ENCODE measurements at places on chromosomes 1 and 21.

DNA sequence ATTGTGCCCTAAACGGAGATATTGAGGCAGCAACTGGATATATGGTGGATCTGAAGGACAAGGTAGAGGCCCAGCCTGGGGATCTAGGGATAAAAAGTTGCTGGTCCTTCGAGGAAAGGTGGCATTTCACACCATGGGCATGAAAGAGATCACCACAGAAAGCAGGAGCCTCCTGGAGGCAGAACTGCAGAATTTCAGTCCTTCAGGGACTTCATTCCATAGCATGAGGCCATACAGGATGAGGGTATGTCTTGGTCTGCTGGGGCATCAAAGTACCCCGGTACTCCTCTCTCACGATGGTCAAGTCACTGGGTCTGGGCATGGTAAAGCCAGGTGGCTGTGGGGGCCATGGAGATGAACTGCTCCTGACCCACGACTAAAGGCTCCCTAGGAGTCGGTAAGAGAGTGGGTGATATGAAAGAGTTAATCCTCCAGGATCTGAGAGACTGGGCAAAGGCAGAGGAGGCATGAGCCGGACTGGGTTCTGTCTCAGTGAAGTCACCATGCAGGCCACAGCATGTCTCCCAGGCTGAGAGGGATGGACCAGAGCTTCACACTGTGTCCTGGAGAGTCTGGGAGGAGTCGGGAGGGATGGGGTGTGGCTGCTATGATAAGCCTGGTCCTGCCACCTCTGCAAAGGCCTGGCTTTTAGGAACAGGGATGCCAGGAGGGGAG is 5.8 kb upstream of the SPRR5 start:
- no peak for DNase-seq

GRCh38 chr21:45403825-45404729 is 888 bp upstream of the COL18A1 start:
- no peak for DNase-seq

DNA sequence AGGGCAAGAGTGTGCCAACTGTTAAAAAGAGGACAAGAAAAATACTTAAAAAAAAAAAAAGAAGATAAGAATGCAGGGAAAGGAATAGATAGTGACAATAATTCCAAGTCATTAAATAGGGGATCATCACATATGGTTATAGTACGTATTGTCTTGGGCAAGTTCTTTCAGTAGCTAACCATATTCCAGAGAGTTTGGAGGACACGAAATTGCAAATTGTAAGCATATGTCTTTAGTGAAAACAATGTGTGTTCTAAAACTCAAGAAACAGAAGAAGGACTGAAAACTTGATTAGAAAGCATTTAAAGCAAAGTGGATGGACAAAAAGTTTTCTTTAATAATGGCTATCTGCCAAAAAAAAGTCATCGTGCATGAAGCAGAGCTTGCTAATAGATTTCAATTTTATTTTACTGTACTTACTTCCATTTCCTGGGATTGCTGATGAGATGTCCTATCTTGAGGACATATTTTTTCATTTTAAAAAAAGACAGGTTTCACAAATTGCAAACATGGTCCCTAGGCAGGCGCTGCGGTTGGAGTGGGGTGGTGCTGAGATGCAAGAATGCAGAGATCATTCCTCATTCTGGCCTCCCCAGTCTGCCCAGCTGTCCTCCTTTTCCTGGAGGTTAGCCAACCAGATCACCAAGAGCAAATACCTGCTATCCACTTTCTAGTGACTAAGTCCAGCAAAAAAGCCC is 11.9 kb downstream of the TSPAN2 start:
- DNase-seq, result no peak

- no peak for DNase-seq
Measured at GRCh38 chr1:30812076-30812475, 54.5 kb upstream of the LAPTM5 start.

GRCh38 chr1:41174170-41174569 is 67.9 kb downstream of the SCMH1 start:
- DNase-seq, result no peak
